ENCODE measurements at places on chromosomes 13 and 19. TPM values are rescaled to one million over a fixed set of nuclear protein-coding genes. Genes with fewer than 3 reads are reported as not detected.

DNA sequence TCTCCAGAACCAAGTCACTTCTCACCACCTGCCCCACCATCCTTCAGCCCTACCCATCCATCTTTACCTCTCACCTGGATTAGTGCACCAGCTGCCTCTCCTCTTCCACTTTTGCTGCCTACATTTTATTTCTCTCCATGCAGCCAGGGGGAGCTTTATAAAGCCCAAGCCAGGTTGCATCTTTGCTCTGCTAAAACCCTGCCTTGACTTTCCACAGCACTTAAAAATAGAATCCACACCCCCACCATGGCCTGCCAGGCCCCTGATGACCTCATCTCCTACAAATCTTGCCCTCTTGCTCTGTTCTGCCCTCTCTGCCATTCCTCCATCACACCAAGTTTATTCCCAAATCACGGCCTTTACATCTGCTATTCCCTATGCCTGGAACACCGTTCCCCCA, 1.8 kb downstream of the HOOK2 start:
- no peak for DNase-seq

- no peak for DNase-seq
These were observed 18.5 kb downstream of the RFX2 start for GRCh38 chr19:6091771-6092291.

GRCh38 chr19:30590596-30591229, 218.5 kb downstream of the ZNF536 start:
- DNase-seq, result no peak

The CFD gene
- polyA plus RNA-seq, result 2.5 TPM

The ZNF793 gene
- polyA plus RNA-seq, result 4.1 TPM

- no peak for DNase-seq
These were observed 24.5 kb downstream of the EFNA2 start for GRCh38 chr19:1309977-1310852.

DNA sequence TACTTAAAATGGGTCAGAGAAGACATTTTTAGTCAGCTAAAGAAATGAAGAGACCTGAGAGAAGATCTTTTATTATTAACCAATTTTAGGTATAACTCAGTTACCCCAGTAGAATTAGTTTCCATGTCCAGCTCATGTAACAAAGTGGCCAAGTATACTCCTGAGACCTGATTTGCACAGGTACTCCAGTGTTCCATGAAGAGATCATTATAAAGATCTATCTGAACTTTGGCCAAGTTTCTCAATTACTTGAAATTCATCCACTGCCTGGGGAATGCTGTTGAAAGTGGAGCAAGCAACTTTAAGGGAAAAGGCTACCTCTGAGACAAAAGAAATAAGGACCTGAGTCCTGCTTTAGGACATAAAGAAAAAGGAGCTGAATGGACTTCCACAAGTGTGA, 47.0 kb downstream of the EDNRB start:
- DNase-seq, result no peak

DNA sequence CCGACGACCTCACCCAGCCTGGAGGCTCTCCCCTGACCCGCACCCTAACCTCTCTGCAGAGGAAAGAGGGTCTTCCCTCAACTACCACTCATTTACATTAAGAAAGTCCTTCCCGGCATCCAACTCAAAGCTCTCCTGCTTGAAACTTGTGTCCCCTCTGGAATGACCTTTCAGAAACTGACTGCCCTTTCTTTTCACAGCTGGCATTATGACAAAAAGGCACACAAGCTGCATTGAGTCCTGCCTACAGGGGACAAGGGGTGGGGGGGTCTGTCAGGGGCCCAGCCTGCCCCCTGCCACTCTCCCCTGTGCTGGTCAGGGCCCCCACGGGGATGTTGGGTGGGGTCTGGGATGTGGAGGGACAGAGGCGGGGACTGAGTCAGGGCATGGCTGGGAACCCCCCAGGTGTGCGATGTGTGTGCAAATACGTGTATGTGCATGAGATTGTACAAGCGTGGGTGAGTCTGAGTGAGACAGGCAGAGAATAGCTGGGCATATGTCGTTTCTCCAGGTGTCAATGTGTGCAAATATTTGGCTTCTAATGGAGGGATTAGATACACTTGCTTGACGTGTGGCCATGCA, 2.0 kb downstream of the COL5A3 start:
- no peak for DNase-seq

DNA sequence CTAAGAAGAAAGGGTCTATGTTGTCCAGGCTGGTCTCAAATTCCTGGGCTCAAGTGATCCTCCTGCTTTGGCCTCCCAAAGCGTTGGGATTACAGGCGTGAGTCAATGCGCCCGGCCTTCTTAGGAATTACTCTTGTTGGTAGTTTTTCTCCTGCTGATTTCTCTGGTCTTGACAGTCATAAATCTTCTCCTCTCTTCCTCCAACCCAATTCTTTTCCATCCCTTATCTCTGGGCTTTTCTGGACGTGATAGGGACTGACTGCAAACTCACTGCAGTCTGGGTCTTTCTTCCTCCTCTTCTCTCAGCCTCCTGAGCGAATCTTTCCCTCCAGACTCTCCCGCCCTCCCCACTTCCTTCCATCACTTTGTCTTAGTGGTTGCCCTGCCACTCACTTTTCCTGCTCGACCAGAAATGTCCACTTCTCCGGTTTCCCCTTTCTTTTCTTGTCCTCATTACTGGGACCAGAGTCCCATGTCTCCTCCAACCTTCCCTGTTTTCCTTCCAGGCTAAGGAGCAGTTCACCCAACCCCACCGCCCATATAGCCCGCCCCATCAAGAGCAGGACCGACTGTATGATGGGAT, 21.9 kb upstream of the TIMM44 start:
- no peak for DNase-seq

- DNase-seq, result no peak
These were observed 39.8 kb downstream of the TNFRSF19 start for GRCh38 chr13:23609874-23610576.

The PSG5 gene
- 70.3 TPM for polyA plus RNA-seq

GRCh38 chr19:16234552-16235445, 37.1 kb downstream of the AP1M1 start:
- peak; percentile 12 for DNase-seq

GRCh38 chr13:100409132-100409531, 179.5 kb downstream of the GGACT start:
- no peak for DNase-seq

The GNA15 gene
- polyA plus RNA-seq, result 0.13 TPM

GRCh38 chr19:5225486-5226345, 114.9 kb downstream of the PTPRS start:
- peak; percentile 62 for DNase-seq

DNA sequence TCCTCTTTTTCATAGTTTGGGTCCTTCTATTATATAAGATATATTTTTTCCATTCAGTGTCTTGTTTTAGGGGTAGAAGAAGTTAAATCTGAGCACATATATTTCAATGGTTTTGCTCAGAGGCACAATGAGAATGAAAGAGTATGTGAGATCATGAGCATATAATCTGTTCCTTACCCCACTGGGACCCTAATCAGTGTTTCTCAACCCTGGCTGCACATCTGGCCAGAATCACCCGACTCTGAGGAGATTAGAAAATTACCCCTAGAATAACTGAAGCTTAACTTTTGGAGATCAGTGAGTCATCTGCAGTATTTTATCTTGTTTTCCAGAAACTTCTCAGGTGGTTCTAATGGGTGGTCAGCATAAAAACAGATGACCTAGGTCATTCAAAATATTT, 782 bp downstream of the CYSLTR2 start:
- DNase-seq, result no peak

The NPHS1 gene
- polyA plus RNA-seq, result not detected
